ENCODE measurements at places on chromosomes 16 and 17.
A peak's percentile ranks its signal among the peaks of the same experiment; 100 is the strongest.

- DNase-seq = no peak
Measured at GRCh38 chr16:55480228-55480655, 1.2 kb downstream of the MMP2 start.

- no peak for DNase-seq
Measured at GRCh38 chr17:20999044-20999573, 43.7 kb downstream of the USP22 start.

GRCh38 chr17:80195671-80196529 is 24.2 kb downstream of the SGSH start:
- peak; percentile 31 for DNase-seq

DNA sequence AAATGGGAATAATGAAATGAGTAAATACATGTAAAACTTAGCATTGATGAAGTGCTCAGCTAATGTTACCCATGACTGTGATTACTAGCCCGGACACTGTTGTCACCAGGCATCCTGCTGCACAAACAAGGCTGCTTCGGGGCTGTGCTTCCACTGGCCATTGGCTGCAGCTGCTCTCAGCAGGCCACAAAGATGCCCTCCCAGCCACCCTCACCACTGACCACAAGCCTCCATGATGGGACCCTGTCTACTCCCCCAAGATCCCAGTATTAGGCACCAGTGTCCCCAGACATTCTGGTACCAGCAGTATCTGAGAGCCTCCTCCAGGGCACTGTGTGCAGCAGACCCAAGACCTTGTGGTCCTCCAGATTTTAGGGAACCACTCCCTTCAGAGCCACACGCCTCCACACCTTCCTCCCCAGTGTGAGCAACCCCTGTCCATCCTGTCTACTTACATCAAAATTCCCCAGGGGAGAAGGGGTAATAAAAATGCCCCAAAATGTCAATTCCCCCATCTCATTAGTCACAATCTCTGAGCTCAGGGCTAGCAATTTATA is 19.7 kb upstream of the NUP93 start:
- DNase-seq = no peak

DNA sequence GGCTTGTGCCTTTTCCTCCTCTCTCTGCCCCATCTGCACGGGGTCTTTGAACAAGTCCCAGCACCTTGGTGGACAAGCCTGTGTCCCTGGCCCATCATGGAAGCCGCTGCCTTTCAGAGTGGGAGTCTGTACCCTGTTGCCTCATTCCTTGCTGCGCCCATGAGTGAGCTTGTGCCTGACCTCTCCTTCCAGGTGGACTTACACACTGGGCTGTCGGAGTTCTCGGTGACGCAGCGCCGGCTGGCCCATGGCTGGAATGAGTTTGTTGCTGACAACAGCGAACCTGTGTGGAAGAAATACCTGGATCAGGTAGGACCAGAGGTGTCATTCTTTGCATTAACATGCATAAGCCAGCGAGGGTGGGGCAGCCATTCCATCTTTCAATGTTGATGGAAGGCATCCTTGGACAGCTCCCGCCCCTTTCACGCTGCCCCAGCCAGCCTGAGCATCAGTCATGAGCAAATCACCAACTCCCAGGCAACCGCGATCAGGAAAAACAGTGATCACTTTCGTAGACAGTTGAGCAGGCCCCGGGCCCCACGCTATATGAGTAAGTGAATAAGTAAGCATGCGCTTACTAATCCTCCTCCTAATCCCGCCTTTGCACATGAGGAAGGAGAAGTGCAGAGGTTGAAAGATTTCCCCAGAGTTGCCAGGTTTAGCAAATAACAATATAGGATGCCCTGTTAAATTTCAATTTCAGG is 36.8 kb downstream of the ATP2C2 start:
- DNase-seq = no peak

DNA sequence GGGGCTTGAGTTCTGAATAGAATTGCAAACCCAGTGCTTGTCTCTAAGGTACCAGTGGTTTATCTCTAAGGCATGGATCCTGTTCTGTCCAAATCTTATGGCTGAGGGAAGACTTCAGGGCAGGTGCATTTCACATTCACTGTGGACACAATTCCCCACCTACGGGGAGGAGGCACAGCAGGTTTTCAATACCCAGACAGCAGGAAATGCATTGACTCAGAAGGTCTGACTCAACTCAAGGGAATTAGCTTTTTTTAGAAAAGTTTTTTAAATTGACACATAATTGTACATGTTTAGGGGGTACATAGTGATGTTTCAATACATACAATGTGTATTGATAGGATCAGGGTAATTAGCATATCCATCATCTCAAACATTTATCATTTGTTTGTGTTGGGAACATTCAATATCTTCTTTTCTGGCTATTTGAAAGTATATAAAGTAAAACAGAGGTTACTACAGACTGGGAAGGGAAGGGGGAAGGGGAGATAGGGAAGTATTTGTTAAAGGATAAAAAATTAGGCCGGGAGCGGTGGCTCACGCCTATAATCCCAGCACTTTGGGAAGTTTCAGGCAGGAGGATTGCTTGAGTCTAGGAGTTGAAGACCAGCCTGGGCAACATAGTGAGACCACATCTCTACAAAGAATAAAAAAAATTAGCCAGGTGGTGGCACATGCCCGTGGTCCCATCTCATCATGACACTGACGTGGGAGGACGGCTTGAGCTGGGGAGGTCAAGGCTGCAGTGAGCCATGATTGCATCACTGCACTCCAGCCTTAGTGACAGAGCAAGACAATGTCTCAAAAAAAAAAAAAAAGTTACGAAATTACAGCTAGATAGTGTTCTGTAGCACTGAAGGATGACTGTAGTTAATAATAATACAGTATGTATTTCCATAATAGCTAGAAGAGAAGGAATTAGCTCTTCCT is 54.9 kb downstream of the RGS9 start:
- no peak for DNase-seq

- DNase-seq = no peak
Measured at GRCh38 chr16:85961988-85962915, 63.3 kb downstream of the IRF8 start.

- peak; percentile 12 for DNase-seq
Measured at GRCh38 chr17:27630607-27631410, at the start of gene LGALS9. LGALS9 (plus strand) TSS chr17:27631188; CDS start chr17:27631266, 78 bp downstream.

DNA sequence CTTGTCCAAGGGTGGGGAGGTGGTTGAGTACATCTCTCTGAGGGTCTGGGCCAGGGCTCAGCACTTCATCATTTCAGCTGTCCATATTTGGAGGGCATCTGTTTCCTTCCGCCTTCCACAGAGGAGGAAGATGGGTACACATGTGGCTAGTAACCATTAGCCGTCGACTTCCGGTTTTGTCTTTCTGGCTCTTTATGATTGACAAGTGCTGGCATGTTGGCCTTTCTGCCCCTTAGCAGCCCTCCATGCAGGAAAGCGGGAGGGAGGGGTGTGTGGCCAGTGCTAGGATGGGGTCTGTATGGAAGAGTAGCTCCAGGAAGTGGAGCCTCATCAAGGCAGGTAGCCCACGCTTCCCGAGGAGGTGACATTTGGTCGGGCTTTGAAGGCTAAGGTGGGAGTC is 69.6 kb downstream of the RAI1 start:
- DNase-seq = no peak

- no peak for DNase-seq
Measured at GRCh38 chr17:15408803-15409202, 58.6 kb downstream of the CDRT4 start.

DNA sequence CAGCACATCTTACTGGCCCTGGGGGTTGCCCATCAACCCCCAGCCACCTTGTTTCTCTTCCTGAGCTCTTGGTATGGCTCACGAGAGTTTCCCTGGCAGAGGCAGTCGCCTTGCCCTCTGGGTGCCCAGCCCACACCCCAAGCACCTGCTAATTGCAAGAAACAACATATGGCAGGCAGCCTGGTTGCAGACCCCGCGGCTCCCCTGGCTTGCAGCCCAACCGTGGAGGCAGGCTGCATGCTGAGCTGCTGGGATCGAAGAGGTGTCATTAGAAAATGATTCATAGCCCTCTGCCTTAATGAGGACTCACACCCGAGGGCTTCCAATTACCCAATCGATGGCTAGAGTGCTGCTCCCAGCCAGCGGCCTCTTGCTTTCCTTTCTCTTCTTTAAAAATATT is 115.7 kb downstream of the TMEM114 start:
- no peak for DNase-seq

GRCh38 chr16:72934636-72935403 is 113.1 kb downstream of the ZFHX3 start:
- DNase-seq = no peak

DNA sequence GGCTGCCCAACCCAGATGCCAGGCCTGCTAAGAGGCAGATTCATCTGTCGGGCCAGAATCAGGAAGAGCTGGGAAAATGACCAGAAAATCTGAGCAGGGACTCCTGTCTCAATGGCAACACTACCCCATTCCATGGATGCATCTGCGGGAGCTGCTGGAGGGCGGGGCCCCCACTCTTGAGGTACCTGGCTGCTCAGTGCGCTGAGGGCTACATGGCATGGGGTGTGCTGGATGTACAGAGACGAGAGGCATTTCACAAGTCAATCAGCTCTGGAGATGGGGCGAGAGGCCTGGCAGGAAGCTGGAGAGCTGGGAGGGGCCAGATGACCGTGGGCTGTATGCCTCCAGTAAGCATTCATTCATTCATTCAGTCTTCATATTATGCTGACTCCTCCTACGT is 6.4 kb downstream of the SDK2 start:
- no peak for DNase-seq

- no peak for DNase-seq
Measured at GRCh38 chr17:56441308-56441707, 152.2 kb upstream of the NOG start.

DNA sequence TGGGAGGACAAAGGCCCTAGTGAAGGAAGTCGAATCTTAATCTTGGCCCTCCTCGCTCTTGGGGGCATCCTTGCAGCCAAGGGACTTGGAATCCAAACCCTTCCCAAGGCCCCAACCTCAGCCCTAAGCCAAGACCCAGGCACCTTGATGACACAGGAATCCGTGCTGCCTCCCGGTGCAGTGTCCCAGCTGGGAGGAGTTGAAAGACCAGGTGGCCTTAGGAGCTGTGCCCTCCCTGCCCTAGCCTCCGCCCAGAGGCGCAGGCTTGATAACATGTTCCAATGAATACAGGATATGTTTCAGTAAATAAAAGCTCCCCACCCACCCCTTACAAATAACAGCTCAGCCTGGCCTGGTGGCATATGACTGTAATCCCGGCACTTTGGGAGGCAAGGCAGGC is at the start of gene CHST5:
Gene CHST5, minus strand, starts transcription at position 208 of the 400 bp plus-strand sequence. CDS start 5,724 bp downstream, outside the sequence.
- DNase-seq = no peak

DNA sequence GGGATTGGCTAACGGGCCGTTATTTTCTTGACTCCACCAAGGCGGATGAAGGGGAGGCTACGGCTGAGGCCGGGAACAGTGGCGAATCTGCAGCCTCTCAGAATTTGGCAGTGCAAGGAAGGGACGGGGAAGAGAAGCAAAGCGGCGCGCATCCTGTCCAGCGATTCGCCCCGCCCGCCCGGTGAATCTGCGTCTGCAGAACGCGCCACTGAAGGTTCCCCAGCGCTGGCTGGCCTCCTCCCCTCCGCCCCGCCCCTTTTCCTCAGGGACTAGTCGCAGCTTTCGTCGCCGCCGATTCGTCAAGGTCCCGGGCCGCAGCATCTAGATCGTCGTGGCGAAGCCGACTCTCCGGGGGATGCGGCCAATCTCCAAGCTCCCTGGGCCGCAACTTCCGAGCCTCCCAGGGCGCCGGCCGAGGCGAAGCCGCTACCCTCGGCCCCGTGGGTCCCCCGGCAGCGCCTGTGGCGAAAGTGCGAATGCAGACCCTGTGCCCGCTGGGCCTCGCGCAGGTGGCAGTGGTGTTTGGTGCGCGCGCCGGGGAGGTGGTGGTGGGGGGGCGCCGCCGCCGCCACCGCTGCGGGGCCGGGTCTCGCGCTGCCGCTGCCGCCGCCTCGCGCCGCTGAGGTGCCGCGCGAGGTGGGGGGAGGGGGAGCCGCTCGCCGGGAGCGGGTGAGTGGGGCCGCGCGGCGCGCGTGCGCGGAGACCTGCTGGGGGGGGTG is at the start of gene SETD1A:
Gene SETD1A, plus strand, starts transcription at position 299 of the 719 bp plus-strand sequence. CDS start 978 bp downstream, outside the sequence.
- DNase-seq = peak; percentile 95

DNA sequence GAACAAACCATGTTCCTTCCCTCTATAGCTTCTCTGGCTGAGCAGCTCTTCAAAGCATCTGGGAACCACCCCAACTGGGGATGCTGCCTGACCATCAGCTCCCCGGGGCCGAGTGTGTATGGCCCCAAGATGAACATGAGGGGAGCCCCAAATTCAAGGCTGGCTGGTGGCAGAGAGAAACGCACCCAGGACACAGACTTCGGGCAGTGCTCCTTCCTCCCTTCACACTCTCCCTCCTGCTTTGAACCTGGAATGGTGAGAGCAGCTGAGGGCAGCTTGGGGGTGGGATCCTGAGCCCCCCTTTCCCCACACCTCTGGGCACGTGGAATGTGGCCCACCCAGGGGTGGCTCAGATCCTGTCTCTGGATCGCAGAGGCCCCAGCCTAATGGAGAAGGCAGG is 17.2 kb downstream of the TLE7 start:
- DNase-seq = no peak

- no peak for DNase-seq
Measured at GRCh38 chr17:58072862-58073261, 10.4 kb upstream of the DYNLL2 start.

GRCh38 chr17:7836596-7837407 is 2.8 kb downstream of the KDM6B start:
- peak; percentile 36 for DNase-seq

GRCh38 chr16:83956336-83957289 is 3.6 kb downstream of the OSGIN1 start:
- DNase-seq = peak; percentile 67

DNA sequence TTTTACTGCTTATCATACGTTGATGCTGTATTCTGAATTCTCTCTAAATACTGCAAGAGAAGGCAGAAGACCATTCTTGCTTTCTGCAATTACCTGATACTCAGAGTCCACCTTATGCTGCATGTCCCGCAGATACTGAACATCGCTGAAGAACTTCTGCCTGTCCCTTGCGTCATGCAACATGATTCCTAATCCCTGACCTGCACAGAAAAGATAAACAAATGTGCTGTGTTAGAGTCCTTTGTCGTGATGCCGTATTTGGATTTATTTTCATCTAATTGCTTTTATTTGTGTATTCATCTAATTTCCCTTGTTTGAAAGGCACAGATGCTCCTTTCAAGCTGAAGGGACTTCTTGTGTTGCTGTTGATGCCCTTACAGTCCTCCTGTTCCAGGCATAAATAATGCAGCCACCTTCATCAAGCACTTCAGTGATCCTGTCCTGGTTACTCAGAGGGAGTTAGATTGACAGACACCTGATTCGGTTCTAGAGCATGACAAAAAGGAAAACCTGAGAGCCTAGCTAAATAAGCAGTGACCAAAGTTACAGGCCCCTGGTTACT is 6.5 kb downstream of the MARCHF10 start:
- DNase-seq = no peak

DNA sequence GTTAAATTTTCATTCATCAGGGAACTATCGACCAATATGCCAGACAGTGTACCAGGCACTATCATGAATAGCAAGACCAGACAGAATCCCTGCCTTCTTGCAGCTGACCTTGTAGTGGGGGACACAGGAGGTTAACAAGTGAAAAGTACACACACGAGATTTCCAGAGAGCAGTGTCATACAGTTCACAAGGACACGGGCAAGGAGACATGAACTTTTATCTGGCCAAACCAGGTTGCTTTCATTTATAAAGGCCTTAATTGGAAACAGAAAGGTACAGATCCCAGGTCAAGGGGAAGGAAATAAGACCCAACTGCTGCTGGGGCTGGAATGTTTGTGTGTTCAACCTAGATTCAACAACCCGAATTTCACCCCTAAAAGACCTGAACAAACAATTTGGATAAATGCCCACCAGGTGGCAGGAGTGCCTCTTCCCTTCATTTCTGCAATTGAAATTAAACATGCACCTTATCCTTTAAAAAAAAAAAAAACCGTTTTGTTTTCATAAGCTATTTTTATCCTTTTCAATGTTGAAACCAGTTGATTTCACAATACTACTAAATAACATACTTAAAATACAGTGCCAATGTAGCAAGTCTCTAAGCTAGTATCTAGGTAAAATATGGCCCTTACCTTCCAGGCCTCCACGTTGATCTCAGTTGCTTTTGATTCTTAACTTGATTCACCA is 65.9 kb downstream of the EMP2 start:
- DNase-seq = no peak
